Mucosa of gallbladder (tissue), 1 donor: ENCODE measurements at places on chromosomes 1 and 21. TPM values are rescaled to one million over a fixed set of nuclear protein-coding genes. Genes with fewer than 3 reads are reported as not detected.

Gene SPATA46
- not detected for total RNA-seq

Gene KRTAP19-3
- total RNA-seq = not detected

Gene CFAP107
- total RNA-seq = not detected

Gene HPCA
- total RNA-seq = 1.8 TPM

Gene QSOX1
- total RNA-seq = 395 TPM

Gene RAB25
- total RNA-seq = 103 TPM

Gene WDR64
- not detected for total RNA-seq

Gene ANXA9
- total RNA-seq = 25.1 TPM

Gene NEXN
- 36.5 TPM for total RNA-seq

Gene CNTN2
- total RNA-seq = 0.78 TPM

Gene SNX7
- 27.7 TPM for total RNA-seq

Gene KIF2C
- 1.6 TPM for total RNA-seq

Gene FAM151A
- not detected for total RNA-seq

Gene MORC3
- total RNA-seq = 31.7 TPM

Gene GLIS1
- 0.17 TPM for total RNA-seq
